ENCODE measurements at places on chromosomes 11 and 22.

DNA sequence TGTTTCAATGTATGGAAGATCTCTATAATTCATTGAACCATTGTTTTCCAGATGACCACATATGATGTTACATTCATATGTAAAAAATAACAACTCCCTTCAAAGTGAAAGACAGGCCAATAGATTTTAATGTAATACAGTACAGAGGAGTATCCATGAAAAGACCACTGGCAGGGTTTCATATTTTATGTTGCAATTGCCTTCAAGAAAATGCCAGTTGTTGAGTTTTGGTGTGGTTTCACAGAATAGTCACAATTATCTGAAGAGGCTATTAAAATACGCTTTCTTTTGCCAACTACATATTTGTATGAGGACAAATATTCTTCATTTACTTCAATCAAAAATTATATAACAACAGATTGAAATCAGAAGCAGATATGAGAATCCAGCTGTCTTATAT lies 14.3 kb downstream of the AMOTL1 start:
- no peak for DNase-seq

GRCh38 chr11:103448966-103449365 lies 339.7 kb downstream of the DYNC2H1 start:
- no peak for DNase-seq

DNA sequence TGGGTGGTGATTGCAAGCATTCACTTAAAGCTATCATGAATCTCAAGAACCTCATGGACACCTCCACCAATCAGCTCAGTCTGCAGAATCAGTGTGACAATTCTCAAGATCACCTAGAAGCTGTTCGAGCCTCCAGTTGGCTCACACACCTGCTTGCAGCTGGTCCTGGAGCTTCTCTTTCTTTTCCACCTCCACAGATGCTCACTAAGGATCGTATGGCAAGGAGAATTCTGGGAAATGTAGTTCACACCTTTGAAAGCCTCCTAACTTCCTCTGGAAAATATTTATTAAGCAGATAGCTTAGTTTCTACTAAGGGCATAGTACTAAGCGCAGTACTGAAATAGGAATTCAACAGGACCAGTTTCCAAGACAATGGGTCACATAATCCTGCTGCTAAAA lies 26.2 kb downstream of the FSHB start:
- DNase-seq, result no peak

GRCh38 chr22:19565382-19566278 lies 41.4 kb upstream of the CLDN5 start:
- DNase-seq, result no peak

GRCh38 chr22:38831166-38831945 lies 12.5 kb downstream of the NPTXR start:
- DNase-seq, result no peak

DNA sequence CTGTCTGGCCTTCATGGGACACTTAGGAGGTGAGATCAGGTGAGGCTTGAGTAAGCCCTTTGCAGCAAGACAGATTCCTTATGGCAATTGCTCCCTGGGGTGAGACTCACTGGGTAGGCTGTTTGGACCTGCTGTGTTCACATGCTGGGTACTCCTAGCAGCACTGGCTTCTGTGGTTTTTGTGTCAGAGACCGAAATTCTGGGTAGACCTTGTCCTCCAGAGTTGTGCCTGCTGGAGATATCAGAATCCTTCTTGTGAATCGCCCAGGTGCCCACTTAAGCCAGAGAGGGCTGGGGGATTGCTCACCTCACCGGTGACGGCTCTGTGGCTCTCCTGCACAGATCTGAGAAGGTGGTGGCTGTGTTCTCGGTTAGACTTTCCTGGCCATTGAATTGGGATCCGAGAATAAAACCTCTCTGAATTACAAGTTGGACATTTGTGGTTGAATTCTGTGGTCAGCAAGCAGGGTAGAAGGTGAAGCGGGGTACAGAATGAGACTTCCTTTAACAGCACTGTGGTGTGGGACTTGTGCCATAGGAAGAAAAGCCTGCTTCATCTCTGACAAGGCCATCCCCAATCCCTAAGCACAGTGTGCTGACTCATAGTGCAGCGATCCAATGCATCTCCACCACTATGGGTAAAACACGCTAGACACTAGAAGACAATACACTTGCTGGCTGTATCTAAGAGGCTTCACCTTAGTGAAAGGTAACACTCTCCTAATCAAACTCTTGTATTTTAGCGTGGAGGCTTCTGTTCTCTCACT lies 52.5 kb upstream of the TTC12 start:
- DNase-seq, result no peak

DNA sequence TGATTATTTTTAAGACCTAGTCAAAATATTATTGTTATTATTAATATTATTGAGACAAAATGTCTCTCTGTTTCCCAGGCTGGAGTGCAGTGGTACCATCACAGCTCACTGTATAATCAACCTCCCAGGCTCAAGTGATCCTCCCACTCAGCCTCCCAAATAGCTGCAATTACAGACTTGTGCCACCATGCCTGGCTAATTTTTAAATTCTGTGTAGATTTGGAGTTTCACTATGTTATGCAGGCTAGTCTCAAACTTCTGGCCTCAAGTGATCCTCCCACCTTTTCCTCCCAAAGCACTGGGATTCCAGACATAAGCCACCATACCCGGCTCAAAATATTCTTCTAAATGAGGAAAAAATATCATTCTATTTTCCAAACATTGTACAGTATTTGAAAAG lies 37.0 kb downstream of the SLC36A4 start:
- no peak for DNase-seq

- peak; percentile 97 for DNase-seq
Observed at GRCh38 chr11:64894070-64894811, 15.8 kb upstream of the EHD1 start.

- DNase-seq, result no peak
Observed at GRCh38 chr11:120224972-120225909, 14.4 kb downstream of the OAF start.

- DNase-seq, result no peak
Observed at GRCh38 chr11:15091625-15092024, 18.2 kb downstream of the CALCB start.

GRCh38 chr11:1342946-1343345 lies 33.5 kb upstream of the TOLLIP start:
- DNase-seq, result no peak

GRCh38 chr22:36330127-36330526 lies 57.6 kb downstream of the MYH9 start:
- no peak for DNase-seq

- DNase-seq, result no peak
Observed at GRCh38 chr11:47078751-47079521, 97.7 kb downstream of the ARFGAP2 start.

Measured in activated CD4-positive, alpha-beta T cell treated with anti-CD3 and anti-CD28 coated beads, Interleukin-2, amount 50 U/mL, for 48 hours (primary cell).